ENCODE measurements at places on chromosomes 13 and 19.
A peak's percentile ranks its signal among the peaks of the same experiment; 100 is the strongest.

GRCh38 chr19:13981021-13981420 is 25.1 kb downstream of the RFX1 start:
- no peak for DNase-seq

- no peak for DNase-seq
These were observed 1315.8 kb downstream of the EFNB2 start for GRCh38 chr13:105219651-105220050.

DNA sequence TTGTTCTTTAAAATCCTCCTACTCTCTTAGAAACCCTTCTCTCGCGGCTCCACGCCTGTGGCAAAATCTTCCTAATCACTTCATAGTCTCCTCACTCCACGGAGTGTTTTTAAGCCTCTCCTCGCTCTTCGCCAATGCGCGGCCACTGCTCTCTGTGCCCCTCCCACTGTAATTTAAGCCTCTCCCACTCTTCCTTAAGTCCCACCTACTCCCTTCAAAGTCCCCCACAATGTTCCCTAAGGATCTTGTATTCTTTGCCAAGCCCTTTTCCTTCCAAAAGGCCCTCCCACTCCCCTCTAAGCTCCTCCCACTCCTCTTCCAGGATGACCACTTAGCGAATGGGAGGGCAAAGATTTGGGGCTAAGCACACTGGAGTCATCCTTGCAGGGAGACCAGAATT is 1.3 kb downstream of the FIZ1 start:
- DNase-seq, result no peak

- DNase-seq, result no peak
These were observed 1221.7 kb upstream of the SPRY2 start for GRCh38 chr13:81562598-81562997.

DNA sequence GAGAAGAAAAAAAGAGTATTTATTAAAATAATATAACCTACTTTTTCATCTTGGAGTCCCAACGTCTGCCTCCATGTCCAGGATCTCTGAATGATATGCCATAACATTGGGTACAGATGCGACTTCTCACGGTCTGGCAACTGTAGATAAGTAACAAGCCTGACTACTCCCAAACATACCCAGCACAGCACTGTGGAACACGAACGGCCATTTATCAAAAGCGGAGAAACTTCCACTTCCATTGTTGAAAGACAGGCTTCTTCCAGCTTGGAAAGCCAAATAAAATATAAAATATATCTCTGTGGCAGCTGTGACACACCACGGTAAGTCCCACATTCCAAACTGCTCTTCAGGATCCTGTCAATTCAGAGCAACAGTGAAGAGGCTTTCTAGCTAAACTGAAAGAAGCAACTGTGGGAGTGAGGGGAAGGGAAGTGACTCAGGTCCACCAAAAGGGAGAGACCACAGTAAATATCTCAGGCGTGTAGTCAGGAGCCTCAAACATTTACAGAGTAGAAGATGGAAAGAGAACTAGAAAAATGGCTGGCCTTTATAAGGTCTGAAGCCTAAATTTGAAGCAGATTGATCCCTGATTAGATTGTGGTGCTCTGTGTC is 331.7 kb downstream of the LIG4 start:
- no peak for DNase-seq

DNA sequence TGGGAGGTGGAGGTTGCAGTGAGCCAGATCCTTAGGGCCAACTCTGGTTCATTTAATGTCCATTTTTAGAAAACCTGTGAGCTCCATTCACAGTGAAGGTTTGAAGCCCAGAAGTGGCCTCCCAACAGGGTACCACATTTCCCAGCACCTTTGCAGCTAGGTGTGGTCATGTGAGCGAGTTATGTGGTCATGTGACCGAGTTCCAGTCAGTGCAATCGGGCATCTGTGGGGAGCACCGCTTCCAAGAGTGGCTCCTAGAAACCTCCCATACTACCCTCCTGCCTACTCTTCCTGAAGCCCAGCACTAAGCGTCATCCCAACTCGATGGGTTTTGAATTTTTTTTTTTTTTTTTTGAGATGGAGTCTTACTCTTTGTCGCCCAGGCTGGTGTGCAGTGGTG is 663 bp upstream of the PLA2G4C start:
- DNase-seq, result no peak

- DNase-seq, result no peak
These were observed 2075.3 kb downstream of the PCDH9 start for GRCh38 chr13:65154661-65155447.

DNA sequence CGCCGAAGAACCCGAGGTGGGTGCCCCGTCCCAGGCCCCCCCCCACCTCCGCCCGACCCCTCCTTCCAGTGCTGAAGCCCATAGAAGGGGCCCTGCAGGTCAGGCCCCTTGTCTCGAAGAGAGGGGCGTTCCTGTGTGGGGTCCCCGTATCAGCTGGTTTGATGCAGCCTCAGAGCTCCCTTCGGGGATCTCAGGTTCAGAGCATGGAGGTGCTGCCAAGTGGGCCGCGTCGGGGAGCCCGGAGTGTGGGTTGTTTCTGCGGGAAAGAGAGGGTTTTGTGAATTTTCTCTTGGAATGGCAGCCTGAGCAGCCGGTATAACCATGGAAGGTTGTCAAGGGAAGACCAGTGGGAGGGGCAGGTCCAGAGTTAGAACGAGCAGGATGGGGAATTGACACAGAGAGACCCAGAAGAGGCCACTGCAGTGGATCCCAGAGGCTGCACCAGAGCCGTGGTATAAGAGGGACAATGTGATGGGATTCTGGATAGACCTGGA is 384 bp downstream of the TRAPPC2B start:
- DNase-seq, result no peak

DNA sequence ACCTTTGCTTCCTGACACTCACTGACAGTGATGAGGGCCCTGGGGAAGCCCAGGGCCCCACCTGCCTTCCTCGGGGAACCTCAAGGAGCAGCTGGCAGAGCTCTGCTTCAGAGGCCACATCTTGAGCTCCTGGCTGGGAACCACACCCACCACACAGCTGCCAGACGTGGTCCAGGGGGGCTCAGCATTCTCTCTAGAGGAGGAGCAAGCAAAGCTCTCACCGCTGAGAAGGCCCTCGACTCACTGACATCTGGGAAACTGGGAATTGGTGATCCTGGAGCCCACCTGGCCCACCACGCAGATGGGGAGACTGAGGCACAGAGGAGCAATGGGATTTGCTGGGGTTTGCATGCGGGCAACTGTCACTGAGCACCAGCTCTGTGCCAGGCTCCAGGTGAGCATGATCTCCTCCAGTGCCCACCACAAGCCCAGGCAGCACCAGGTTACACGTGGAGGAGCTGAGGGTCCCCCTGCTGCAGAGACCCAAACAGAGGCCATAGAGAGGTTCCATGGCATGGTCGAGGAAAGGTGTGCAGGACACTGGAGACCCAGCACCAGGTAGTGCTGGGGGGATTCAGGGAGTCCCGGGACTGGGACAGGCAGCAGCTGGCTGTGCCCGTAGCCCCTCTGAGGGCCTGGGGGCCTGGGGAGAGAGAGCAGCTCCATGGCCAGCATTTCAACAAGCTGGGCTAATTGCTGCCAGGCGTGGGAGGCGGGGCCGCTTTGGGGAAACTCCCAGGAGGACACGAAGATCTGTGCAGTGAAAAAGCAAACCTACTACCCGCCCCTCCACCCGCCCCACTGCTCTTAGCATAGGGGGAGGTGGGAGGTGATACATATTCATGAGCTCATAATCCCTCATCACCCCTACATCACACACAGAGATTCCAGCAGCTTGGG is 33.4 kb downstream of the PEPD start:
- DNase-seq, result no peak

DNA sequence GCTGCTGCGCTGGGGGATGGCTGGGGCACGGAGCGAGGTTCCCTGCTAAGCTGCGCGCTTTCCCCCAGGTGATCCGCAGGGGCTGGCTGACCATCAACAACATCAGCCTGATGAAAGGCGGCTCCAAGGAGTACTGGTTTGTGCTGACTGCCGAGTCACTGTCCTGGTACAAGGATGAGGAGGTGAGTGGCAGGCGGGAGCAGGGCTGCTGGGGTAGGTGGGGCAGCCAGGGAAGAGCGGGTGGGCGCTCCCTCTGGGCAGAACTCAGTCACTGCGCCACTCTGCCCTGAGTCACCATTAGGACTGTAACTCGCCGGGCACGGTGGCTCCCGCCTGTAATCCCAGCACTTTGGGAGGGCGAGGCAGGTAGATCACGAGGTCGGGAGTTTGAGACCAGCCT is 23.8 kb downstream of the TMED1 start:
- DNase-seq, result no peak

- DNase-seq, result peak; percentile 41
These were observed 6.1 kb upstream of the KANK2 start for GRCh38 chr19:11203194-11204075.

DNA sequence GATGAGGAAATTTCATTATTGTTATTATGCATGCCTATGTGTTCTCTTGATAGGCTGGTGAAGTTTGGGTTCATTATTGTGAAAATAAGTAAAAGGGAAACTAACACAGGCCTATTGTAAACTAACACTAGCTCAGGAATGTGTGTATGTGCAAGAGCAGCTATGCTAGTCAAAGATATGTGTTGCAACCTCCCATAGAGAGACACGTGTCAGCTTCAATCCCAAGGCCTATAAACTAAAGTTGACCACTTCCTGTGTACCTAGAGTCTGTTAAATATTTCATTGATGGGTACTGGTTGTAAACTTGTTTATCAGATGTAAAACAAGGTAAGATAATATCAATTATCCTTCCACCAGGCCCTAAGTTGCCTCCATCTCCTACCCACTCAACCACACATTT is 44.7 kb upstream of the ZNF30 start:
- DNase-seq, result no peak

GRCh38 chr13:45851171-45851921 is at the start of gene SIAH3:
SIAH3 (minus strand) TSS chr13:45851753; CDS start chr13:45851629, 124 bp downstream.
- no peak for DNase-seq

DNA sequence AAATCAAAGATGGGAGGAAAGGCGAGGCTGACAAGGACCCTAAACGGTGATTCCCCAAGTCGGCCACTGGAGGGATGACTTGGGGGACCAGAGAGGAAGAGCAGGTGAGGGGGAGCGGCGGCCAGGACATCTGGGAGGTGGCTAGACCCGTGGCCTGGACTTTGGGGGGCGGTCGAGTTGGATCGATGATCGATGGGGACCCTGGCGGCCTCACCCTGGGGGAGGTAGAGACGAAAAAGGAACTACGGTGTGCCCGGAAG is 7.7 kb upstream of the CIRBP start:
- DNase-seq, result no peak

DNA sequence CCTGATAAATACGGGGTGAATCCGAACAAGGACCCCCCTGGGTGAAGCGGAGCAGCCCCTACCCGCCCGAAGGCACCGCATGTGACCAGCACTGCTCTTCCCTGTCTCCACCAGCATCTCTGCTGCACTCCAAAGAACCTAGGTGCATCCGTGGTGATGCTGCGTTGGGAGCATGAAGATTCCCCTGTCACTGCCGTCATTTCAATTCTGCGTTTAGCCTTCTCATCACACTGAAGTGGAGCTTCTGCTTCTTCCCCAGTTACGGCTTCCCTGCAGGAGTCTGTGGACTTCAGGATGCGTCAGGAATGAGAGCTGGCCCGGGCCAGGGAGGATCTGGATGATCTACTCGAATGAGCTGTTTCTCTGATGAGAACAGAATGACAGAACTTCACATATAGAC is 47.9 kb downstream of the SPACA7 start:
- DNase-seq, result no peak

GRCh38 chr13:24116131-24116530 is 44.4 kb upstream of the SPATA13 start:
- DNase-seq, result no peak

DNA sequence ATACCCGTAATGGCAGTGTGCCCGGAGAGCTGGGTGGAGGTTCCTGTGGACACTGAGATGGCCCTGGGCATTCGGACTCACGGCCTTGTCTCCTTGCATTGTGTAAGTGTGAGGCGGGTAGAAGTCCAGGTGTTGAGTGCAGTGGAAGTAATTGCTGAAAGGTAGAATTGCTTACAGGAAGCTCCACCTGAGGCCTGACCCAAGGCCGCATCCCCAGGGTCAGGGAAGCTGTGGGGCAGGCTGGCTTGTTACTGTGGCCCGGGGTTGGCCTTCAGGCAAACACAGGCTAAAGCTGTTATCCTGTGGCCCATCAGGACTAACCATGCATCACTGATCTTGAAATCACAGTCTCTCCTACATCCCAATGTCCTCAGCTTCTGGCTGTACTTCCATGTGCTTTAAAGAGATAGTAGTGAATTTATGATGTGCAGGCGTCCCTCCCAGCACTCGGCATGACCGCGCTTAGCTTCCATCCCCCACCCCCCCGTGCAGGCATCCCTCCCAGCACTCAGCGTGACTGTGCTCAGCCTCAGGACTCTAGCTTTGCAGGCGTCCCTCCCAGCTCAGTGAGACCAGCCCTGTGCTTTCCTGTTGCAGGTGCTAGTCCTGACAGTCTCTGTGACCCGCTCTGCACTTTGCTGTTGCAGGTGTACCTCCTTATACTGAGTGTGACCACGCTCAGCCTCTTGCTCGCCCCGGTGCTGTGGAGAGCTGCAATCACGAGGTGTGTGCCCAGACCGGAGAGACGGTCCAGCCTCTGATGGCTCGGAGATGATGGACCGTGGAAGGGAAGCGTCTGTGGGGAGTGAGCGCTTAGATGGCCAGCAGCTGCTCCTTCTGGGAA is 35.6 kb upstream of the TFDP1 start:
- DNase-seq, result no peak

GRCh38 chr13:27450921-27451471 is 632 bp upstream of the MTIF3 start:
- peak; percentile 30 for DNase-seq

DNA sequence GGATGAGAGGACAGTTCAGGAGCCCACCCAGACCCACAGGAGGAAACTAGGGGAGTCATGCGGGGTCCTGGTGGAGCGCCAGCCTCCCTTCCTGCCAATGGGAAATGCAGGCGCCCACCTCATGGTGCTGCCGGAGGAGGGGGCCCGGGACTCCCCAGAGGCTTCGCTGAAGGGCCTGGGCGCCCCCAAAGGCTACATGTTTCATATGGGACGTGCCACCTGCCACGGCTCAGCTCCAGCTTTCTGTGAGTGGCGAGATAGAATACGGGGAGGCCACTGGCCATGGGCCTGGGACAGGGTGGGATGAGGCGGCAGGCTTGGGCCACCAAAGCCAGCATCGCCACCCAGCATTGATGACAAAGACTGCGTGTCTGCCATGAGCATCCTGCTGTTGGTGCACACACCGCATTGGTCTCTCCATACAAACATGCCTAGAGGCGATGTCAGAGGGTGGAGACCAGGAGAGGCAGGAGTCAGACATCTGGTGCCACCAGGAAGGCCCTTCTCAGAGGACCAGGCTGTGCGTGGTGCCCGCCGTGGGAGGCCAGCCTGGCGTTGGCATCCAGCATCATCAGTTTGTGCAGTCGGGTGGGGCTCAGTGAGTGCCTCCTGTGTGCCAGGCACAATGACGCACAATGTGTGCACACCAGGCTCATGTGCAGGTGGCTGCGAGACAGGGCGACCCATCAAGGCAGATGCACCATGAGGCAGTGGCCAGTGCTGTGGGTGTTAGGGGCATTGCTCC is 1.2 kb upstream of the F10 start:
- DNase-seq, result no peak

DNA sequence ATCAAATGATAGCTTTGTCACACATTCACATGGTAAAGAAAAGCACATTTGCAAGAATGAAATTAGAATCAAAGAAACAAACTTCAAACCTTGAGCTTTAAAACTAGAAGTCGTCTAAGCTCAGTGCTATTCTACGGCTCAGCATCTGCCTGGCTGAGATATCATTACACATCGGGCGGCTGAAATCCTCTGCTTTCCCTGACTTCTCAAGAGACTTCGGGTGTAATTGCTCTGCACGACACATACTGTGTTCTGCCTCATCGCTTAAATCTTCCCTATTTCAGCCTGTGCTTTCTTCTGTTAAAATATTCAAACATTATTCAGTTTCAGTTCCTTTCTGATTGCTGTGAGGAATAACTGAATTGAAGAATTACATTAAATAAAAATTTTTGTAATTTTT is 265.3 kb downstream of the NALCN start:
- peak; percentile 17 for DNase-seq

All from hippocampal formation (tissue), 2 donors.